ENCODE measurements at places on chromosomes 1 and 21.

- DNase-seq, result no peak
Measured at GRCh38 chr1:20593756-20594155, 4.9 kb downstream of the CDA start.

DNA sequence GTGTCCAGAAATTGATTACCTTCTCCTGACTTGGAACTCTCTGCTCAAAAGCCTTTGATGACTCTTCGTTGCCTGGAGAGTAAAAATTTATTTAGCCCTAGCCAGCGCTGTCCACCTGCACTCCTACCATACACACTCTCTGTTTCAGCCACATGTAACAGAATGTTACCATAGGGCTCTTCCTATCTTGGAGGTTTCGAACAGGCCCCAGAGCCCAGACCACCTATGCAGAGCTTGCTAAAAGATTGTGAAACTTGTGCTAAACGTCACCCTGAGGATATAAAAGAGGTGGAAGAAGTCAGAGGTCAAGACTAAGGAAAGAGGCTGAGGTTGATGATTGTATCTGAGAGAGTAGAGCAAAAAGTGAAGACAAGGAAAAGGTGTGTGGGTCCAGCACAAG is 237.0 kb upstream of the HOOK1 start:
- DNase-seq, result no peak

DNA sequence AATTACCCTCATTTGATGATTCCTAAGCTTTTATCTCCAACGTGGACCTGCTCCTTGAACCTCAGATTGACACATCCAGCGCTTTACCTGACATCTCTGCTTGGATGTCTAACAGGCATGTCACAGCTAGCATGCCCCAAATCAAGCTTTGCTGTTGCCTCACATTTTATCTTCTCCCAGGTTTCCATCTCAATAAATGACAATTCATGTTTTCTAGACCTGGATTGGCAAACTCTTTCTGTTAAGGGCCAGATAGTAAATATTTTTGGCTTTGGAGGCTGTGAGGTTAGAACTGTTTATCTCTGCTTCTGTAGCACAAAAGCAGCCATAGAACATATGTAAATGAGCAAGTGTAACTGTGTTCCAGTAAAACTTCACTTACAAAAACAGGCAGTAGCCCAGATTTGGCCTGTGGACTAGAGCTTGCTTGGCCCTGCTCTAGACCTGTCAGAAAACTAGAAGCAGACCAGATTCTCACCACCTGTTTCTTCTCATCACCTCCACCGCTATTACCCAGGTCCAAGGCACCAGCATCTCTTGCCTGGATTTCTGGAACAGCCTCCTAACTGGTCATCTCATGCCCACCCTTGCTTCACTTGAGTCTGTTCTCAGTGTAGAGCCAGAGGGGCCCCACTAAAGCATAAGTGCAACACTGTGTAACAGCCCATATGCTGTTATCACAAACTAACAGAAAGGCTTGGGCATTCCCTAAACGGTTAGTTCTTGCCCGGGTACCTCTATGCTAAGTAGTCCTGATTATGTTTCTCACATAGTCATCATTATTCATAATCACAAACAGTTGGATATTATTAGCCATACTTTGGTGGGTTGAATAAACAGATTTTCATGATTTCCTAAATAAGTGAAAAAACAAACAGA is 42.3 kb downstream of the UBE4B start:
- DNase-seq, result no peak

DNA sequence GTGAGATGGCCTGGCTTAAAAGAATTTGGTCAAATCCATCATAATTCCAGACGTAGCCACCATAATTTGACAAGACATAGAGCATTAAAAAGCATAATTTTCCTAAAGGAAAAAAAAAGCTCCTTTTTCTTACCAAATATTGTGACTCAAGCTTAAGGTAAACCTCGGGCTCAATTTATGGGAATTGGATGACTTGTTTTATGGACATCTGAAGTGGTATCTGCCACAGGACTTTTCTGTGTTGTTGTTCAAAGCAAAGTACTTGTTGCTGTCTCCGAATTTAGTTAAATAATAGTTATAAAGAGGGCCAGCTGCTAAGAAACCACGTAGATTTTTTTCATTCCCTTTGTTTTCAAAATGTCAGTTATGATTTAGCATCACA is 1.1 kb downstream of the MPZL1 start:
- no peak for DNase-seq

- no peak for DNase-seq
Measured at GRCh38 chr1:188872376-188872775, 1605.3 kb downstream of the BRINP3 start.

DNA sequence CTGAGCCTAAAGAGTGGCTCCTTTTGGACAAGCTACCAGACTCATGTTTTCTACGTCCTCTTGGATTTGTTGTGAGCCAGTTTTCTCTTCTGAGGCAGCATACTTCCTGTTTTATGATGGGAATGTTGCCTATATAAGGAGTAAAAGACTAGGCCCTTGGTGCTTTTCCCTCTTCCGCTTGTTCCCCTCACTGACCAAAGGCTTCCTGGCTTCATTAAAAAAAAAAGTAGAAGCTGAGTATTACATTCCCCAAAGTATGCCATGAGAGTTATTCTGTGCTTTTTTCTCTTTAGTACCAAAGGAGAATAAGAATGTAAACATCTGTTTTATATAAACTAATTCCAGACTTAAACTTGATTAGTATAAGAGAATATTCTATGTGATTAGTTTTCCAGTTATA is 6.5 kb upstream of the HMCN1 start:
- DNase-seq, result no peak

DNA sequence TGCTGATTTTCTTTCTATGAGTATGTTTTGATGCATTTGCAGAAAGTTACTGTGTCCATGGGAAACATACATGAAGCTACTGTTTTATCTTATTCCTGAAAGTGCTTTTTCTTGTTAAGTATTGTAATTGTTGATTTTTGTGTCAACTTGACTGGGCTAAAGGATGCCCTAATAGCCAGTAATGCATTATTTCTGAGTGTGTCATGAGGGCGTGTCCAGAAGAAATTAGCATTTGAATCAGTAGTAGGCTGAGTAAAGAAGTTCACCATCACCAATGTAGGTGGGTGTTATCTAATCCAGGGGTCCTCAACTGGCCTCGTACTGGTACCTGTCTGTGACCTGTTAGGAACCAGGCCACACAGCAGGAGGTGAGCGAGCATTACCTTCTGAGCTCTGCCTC is 760.2 kb downstream of the PLA2G4A start:
- DNase-seq, result no peak

DNA sequence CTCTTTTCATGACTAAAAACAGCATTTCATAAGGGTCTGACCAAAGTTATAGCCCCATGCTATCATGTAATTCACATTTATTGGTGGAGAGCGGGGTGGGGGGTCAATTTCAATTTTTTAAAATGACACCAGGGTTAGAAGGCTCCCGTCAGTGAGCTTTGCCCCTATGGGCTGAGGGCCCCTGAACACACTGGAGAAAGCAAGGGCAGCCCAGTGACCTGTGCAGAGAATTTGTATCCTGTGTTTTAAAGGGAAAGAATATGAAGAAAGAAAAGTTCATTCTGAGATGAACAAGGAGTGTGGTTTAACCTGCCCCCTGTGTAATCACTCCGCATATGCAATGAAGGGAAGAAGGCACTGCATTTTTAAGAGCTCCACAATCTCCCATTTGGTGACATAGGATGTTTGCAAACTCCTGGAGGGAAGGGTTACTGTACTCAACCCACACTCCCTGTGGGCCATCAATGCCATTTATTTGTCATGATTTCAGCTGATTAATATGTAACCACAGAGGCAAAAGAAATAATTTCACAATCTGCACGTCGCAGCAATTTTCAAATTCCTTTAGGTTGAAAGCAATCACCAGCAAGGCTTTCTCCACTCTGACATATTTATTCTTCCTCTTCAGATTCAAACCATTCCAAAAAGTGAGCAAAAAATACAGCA is 95.6 kb downstream of the ZNF281 start:
- no peak for DNase-seq

All from stimulated activated CD8-positive, alpha-beta memory T cell treated with anti-CD3 and anti-CD28 coated beads, Interleukin-2, amount 100 ng/mL, for 1 hour (primary cell).